ENCODE measurements at places on chromosomes 5 and 9.

DNA sequence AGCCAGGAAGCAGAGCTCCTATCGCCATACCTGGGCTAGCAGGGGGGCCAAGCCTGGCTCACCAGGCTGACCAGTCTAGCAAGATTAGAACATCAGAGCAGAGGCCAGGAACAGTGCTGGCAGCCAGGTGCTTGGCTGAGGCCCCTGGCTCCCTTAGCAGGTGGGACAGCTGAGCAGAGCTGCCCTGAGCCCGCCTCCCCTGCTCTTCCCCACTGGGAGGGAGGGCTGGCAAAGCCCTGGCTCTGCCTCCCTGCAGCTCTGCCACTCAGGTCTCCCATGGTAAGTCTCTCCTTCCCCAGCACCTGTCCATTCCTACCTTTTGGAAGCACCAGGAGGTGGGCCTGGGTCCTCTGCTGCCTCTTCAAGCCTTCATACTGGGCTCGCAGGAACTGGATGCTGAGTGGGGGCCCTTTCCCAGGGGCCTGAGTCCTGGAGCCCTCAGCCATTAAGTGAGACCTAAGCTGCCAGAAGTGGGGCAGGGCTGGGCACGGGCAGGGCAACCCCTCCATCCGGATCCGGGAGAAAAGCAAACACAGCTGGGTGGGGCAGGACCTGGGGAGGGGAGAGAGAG, 803 bp downstream of the C9orf152 start:
- DNase-seq = no peak

- no peak for DNase-seq
Measured at GRCh38 chr9:129367287-129367686, 189.2 kb upstream of the IER5L start.

DNA sequence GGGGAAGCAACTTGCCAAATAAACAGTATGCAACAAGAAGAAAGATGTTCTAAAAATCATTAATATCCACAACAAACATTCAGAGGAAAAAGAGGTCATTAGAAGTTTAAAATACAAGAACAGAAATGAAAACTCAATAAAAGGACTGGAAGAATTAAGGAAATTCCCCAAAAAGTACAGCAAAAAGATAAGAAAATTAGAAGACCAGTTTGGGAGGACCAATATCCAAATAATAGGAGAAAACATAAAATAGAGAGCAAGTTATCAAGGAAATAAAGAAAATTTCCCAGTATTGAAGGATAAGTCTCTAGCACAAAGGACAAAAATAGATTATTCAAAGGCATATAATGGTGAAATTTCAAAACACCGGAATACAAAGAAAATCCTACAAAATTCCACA, 21.9 kb downstream of the DIAPH1 start:
- no peak for DNase-seq

- peak; percentile 93 for DNase-seq
Measured at GRCh38 chr5:83919071-83920041, 198.7 kb upstream of the HAPLN1 start.

- DNase-seq = no peak
Measured at GRCh38 chr9:129685220-129685932, 19.9 kb downstream of the PRRX2 start.

DNA sequence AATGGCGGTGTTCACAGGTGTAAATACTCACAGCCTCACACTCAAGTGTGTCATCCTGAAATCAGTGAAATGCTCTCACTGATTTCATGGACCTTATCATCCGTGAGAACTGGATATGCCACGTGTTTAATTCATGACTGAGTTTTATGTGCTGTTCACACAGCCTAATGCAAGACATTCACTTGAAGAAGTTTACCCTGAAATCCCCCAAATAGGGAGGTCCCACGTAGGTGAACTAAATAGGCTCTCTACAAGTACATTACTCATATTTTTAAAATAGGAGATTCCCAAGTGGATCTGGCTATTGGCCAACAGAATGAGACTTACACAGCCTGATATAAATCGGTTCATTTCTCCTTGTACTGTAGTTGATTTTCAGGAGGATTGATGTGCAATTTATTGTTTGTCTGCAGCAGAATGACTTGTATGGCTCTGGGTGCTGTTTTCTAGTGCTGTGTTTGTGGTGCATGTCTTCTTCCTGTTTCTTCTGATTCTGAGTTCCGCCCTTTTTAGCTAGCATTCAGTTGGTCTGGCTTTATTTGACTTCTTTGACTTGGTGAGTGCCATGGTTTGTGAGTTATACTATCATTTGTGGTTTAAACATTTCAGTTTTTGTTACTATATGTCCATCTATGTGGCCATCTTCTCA, 25.1 kb downstream of the TRIO start:
- no peak for DNase-seq

DNA sequence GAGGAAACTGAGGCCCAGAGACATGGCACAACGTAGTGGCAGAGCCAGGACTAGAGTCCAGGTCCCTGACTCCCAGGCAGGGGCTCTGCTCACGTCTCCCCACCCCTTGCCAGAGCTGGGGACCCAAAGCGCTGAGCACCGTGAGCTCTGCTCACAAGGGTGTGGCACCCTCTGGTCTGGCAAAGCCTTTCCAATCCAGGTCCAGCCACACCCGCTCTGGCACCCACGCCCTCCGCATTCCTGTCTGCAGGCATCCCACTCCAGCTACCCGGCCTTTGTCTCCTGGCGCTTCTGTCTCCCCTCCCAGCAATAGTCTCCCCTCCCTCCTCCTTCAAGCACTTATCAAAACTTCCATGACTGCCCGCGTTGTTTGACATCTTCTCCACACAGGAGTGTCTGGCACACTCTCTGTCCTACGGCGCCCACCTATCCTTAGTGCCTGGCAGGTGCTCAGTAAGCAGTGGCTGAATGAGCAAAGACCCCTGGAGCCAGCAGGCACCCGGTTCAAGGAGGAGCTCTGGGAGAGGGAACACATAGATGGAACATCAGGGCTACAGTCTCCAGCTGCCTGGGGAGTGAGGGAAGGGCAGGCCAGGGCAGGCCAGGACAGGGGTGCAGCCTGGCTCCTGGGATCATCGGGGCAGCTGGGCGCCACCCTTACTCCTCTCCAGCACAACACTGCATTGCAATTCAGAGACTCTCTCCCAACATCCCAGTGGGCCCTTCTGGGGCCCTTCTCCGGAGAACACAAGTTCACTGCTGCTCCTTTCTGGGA, 12.0 kb downstream of the HIGD2A start:
- DNase-seq = no peak

- DNase-seq = no peak
Measured at GRCh38 chr5:136246632-136247031, 53.7 kb upstream of the SMIM32 start.

GRCh38 chr9:128936171-128936865, 11.1 kb downstream of the DOLK start:
- no peak for DNase-seq

DNA sequence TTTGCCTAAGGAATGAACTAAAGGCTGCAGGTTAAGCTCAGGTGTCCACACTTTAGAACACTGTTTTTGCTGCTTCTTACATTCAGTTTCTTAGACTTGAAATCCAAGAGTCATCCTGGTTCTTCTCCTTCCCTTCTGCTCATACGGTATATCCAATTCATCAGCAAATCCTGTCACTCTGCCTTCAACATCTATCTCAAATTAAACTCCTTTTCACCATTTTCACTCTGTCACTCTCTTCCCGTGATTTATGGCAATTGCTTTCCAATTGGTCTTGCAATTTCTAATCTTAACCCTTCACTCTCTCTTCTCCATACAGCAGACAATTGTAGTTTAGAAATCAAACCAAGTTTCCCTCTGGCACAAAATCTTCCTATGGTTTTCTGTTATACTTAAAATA, 182.9 kb downstream of the MRPS30 start:
- DNase-seq = no peak

DNA sequence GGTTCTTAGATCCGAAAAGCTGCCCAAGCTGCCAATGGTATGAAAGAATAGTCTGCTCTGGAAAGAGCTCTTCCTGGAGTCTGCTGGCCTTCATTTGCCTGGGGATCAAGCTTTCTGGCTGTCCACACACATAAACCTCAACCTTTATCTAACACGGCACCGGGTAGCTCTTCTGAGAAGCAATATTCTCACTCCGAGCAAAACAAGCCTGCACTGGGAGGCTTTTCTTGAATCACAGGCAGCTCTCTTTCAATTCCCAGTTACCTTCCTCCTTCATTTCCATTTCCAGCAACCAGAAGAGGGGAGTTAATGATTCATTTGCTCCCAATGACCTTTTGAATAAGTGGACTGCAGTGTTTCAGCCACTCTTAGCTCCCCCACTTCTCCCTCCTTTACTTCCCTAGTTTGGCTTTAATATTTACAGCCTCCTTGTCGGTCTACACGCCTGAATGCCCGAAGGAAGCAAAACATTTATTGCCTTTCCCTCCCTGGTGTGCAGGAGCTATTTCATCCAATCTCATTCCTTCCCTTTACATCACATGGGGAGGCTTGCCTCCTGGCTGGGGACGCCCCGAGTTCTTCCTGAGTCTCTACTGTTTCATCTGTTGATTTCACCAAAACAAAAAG, 187.1 kb downstream of the ARHGEF28 start:
- no peak for DNase-seq

DNA sequence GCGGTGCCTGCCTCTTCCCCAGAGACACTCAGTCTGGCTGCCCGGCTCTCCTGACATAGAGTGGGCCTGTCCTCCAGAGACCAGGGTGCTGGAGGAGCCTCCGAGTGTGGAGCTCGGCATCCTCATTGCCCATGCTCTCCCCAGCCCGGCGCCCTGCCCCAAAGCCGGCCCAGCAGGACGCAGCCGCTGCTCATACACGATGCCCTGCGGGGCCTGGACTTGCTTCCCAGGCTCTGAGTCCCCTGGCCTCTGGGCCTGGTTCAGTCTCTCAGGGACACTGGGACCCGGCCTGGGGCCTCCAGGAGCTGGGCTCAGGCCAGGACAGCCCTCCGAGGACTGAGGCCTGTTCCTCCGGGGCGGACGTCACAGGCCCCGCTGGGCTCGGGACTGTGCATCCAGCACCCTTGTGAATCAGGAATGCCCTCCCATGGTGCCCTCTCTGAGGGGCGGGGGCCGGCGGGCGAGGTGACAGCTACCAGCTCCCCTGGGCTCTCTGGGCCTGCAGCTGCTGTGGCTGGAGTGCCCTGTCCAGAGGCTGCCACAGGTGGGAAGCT, 23.2 kb downstream of the TPPP start:
- DNase-seq = no peak

GRCh38 chr9:72931437-72931836, 21.4 kb downstream of the ALDH1A1 start:
- DNase-seq = no peak

- DNase-seq = no peak
Measured at GRCh38 chr9:124879226-124879625, 17.3 kb downstream of the ARPC5L start.
